Stimulated activated CD4-positive, alpha-beta T cell treated with anti-CD3 and anti-CD28 coated beads, Interleukin-4, amount 100 ng/mL, for 1 hour (primary cell): ENCODE measurements at places on chromosomes 13 and 19.

- DNase-seq, result no peak
Measured at GRCh38 chr13:51924756-51925544, 63.2 kb downstream of the CCDC70 start.

GRCh38 chr13:97280478-97280877 lies 58.3 kb downstream of the MBNL2 start:
- no peak for DNase-seq

DNA sequence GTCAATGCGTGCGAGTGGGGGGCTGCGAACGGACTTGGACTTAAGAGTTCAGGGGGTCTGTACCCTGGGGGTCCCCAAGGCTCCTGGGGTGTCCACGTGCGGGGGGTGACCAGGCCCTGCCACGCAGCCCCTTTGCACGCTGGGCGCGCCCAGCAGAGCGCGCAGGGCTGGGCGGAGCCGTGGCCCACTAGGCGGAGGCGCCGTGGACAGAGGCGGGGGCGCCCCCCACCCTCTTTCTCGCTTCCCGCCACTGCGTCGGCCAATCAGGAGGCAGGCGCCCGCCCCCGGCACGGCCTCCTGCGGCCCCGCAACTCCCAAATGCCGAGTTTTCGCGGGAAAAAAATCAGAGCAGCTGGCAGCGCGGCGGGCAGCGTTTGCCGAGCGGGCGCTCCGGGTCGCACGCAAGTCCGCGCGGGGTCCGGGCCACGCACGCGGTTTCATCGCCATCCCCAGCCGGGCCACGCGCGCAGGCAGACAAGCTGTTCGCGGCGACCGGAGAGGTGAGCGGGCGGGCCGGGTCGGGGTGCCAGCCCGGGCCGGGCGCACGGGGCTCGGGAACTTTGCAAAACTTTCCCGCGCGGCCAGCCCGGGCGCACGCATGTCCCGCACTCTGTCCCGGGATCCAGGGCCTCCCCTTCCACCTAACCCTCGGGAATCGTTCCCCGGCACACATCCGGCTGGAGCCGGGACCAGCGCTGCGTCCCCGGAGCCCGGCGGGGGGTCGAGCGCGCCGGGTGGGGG lies at the start of gene UHRF1:
Gene UHRF1 (plus strand): TSS at position 346 of the 741 bp plus-strand sequence. CDS start 1,385 bp downstream, outside the sequence.
- DNase-seq, result peak; percentile 60

GRCh38 chr19:44582581-44583265 lies 30.6 kb upstream of the IGSF23 start:
- peak; percentile 16 for DNase-seq
